ENCODE measurements at places on chromosomes 6 and 20. TPM values are rescaled to one million over a fixed set of nuclear protein-coding genes. Genes with fewer than 3 reads are reported as not detected.

The GSTA1 gene
- 0.93 TPM for total RNA-seq

The CDH26 gene
- 1.5 TPM for total RNA-seq

The SF3B5 gene
- total RNA-seq = 106 TPM

The ADGRF1 gene
- not detected for total RNA-seq

The TP53INP2 gene
- total RNA-seq = 16.8 TPM

Data from mesenteric fat pad (tissue), 1 donor.